ENCODE measurements at places on chromosomes 12 and 14. TPM values are rescaled to one million over a fixed set of nuclear protein-coding genes. Genes with fewer than 3 reads are reported as not detected.

The CLEC2A gene
- total RNA-seq: not detected

The C12orf42 gene
- total RNA-seq: under 0.01 TPM

The ACOT4 gene
- 4.7 TPM for total RNA-seq

The KRT3 gene
- not detected for total RNA-seq

The NRXN3 gene
- 4.0 TPM for total RNA-seq

The REM2 gene
- not detected for total RNA-seq

The APOF gene
- total RNA-seq: not detected

The ARHGAP9 gene
- not detected for total RNA-seq

The RNASE7 gene
- total RNA-seq: not detected

The FAM222A gene
- total RNA-seq: 3.3 TPM

The ALDH2 gene
- 2.8 TPM for total RNA-seq
